ENCODE measurements at places on chromosomes 11 and 22.

DNA sequence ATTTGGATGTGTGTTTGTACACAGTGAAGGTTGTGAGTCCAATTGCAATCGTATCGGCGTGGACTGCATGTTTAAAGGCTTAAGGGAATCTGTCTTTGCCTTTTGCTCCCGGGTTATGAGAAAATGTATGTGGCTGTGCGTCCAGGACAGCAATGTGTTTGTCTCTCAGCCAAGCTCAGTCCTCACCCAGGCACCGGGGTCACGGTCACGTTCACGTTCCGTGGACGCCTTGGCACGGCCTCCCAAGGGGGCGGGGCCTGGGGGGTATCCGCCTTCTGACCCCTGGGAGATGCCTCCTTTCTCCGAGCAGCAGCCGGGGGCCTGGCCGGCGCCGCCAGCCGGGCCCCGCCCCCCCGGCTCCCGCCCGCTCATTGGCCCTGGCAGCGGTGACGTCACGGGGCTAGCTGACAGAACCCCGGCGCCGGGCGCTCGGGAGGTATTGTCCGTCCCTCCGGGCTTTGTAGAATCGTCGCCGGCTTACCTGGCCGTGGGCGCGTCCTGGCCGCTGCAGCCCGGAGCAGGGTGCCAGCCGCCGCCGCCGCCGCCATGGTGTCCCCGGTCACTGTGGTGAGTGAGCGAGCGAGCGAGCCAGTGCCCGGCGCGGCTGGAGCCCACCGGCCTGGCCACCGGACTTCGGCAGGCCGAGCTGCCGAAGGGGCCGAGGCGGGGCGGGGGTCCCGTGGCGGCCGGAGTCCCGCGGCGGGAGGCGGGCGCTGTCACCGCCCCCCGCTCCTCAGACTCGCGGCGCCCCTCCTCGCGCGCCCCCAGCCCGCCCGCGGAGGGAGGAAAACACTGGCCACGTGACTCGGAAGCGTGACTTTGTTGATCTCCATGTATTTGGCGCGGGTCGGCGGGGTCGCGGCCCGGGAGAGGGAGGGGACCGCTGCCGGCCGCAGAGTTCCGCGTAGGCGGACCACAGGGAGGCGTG is at the start of gene TMEM86A:
TMEM86A (plus strand) TSS at position 439 of the 928 bp plus-strand sequence; CDS start at position 547, 108 bp downstream.
- peak; percentile 93 for DNase-seq

- DNase-seq, result no peak
These were observed 10.4 kb downstream of the JAM3 start for GRCh38 chr11:134079317-134079716.

GRCh38 chr11:4090258-4090657 is 4.3 kb upstream of the RRM1 start:
- DNase-seq, result no peak

GRCh38 chr11:11659567-11660362 is 38.0 kb upstream of the GALNT18 start:
- no peak for DNase-seq

- DNase-seq, result no peak
These were observed 351.1 kb downstream of the MN1 start for GRCh38 chr22:27450448-27450847.

DNA sequence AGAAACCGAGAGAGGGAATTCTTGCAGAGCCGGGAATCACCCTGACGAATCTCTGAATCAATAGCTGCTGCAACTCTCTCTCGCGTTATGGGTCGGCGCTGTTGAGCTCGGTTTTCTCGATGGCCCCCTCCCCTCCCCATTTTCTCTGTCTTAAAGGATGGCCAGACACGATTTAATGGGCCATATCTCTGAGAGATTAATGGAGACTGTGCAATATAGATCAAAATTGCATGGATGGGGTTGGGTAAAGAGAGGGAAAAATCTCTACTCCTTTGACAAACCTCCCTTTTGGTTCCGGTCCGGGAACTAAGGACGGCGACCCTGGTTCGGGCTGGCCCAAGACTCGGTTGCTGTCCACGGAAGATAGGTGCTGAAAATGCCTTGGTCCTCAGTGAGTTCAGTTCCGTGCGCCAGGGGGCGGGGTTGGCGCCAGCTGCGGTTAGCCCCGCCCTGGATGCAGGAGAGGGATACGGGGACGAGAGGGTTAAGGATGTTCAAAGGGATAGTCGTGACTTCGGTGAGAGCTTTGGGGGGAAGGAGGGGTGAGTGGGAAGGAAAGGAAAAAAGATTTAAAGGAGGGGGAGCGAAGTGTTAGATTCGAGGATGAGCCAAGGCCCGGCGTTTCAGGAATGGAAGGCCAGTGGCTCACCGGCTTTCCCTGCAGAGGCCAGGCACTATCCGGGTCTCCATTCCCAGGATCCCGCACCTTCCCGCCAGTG is 103.6 kb upstream of the HSD17B12 start:
- DNase-seq, result peak; percentile 34

GRCh38 chr22:36373258-36373579 is 14.5 kb downstream of the MYH9 start:
- peak; percentile 52 for DNase-seq

DNA sequence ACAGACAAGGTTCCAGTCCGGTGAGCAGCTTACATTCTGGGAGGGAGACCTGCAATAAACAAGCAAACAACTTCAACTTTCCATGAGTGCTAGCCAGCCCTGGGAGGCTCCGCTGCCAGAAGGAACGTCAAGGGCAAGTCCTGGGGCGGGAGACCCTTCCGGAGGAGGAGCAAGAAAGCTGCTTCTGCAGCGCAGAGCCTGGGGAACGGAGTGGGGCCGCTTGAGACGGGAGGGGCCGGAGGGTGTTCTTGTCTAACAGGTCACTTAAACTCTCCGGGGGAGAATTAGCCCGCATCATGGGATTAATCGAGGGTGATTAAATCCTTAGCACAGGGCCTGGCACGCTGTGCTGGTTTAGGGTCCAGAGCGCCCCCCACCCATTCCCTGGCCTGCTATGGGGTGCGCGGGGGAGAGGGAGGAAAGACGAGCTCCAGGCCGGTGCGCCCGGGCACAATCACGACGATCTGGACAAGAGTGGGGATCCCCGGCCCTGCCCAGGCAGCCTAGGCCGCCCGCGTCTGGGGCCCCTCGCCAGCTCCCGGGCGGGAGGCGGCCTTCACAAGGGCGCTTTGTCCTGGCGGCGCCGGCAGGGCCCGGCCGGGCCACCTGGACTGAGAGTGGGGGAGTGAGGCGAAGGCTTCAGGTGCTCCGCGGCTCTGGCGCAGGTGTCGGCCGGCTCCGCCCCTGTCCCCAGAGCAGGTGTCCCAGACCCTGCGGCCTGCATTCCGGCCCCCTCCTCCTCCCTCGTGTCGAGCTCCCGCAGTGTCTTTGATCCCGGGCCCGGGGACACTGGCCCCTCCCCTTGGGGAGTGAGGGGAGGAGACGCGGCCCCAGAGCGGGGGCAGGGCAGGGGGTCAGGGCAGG is 663 bp upstream of the LARGE2 start:
- no peak for DNase-seq

GRCh38 chr22:49935561-49935960 is 17.1 kb downstream of the CRELD2 start:
- peak; percentile 93 for DNase-seq

DNA sequence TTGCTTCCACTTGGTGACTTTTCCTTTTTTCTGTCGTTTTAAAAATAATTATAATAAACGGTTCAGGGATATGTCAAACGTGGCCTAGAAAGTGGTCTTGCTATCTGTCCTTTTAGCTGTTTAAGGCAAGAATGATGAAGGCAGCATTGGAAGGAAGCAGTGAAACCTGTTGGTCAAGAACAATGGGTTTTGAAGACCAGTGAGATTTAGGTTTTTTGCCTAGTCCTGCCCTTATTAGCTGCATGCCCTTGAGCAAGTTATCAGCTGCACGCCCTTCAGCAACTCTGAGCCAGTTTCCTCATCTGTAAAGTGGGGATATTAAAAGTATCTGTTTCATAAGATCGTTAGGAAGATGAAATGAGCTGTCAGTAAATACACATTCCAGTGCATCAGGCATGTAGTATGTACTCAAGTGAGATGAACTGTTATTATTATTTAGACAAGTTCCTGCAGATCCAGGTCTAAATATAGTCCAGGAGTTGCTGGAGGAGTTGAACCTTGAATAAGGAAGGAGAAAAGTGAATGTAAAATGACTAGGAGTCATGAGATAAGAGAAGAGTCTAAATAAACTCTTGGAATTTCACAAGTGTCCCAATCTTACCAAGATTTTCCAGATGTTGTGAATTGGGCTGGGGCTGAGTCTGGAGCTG is 90.8 kb upstream of the HSD17B12 start:
- DNase-seq, result no peak

DNA sequence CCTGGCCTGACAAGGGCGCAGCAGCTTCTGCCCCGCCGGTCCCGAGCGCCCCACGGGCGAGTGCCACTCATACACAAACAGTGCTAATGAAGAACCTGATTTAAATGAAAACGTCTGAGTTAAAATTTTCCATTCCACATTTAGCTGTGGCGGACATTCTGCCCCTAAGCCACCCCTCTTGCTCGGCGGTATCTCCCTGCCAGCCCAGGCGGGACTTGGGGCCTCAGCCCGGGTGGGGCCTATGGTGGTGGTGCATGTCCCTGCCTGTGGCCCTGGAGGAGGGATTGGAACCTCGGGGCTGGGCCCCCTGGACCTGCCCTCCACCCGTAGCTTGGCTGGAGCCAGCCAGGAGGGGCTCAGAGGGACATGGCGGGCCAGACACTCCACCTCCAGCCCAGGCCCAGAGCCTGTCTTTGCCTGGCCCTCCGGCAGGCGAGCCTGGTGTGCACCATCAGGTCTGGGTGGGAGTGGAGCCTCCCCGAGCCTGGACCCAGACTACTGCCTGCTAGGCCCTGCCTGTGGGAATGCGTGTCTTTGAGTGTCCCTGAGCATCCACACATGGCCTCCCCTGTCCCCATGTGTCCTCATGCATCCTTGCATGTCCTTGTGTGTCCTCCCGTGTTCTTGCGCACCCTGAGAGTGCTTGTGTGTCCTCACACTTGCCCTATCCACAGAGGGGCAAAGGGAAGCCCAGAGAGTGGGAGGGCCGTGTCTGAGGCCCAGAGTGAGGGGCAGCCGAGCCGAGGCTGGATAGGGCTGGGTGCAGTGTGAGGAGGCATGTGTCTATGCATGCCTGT is 4.4 kb downstream of the ZDHHC8 start:
- DNase-seq, result no peak
